ENCODE measurements at places on chromosomes 3 and 15. TPM values are rescaled to one million over a fixed set of nuclear protein-coding genes. Genes with fewer than 3 reads are reported as not detected.

- no peak for DNase-seq
Measured at GRCh38 chr3:87958289-87958688, 100.5 kb downstream of the CGGBP1 start.

Gene PLA2G4B
- total RNA-seq: 8.2 TPM

Gene PP2D1
- total RNA-seq: not detected

Gene ITIH1
- 0.80 TPM for total RNA-seq

Gene HRG
- total RNA-seq: not detected
